ENCODE measurements at places on chromosomes 11 and 22.

GRCh38 chr11:19525276-19525675, 187.4 kb upstream of the NAV2 start:
- no peak for DNase-seq

DNA sequence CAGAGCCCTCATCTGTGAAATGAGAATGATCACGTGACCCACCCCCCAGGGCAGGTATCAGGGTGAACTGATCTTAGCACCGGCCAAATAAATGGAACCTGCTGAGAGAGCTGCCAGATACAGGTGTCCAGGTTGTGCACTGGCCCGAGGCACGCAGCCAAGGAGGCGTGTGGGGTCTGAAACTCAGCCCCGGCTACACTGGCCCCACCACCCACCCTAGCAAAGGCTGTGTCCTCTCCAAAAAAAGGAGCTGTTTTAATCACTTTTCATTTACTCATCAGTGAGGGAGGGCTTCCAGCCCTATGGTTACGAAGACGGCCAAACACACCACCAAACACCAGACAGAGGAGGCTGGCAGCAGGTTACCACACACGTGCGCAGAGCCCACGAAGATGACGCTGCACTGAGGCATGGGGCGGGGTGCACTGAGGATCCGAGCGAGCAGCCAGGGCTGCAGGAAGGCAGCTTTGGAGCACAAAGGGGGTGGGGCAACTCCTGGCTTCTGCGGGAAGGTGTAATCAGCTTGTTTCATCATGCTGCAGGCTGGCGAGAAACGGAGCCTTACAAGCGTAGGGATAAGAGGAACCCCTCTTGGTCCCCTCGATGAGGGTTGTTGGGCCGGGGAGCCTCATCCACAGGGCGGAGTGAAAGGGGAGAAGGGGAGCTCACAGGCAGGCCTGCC, 19.5 kb upstream of the SLC22A12 start:
- DNase-seq, result no peak

DNA sequence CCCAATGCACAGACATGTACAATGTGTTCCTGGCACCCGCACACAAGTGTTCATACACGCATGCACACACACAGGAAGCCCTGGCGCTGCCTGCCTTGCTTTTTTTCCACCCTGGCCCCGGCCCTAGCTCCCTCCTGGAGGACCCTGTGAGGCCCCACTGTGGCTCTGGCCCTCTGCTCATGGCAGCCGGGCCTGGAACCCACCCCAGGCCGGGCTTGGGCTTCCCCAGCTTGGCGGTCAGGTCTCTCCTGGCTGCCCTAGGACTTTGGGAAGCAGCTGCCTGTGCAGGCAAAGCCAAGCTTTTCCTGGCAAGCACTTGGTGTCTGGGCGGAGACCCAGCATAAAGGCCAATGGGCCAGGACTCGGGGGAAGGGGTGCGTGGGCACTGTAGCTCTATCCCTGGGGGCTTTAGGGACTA, 30.5 kb downstream of the CD82 start:
- DNase-seq, result no peak

GRCh38 chr11:77752516-77752915, 68.0 kb downstream of the RSF1 start:
- DNase-seq, result no peak

DNA sequence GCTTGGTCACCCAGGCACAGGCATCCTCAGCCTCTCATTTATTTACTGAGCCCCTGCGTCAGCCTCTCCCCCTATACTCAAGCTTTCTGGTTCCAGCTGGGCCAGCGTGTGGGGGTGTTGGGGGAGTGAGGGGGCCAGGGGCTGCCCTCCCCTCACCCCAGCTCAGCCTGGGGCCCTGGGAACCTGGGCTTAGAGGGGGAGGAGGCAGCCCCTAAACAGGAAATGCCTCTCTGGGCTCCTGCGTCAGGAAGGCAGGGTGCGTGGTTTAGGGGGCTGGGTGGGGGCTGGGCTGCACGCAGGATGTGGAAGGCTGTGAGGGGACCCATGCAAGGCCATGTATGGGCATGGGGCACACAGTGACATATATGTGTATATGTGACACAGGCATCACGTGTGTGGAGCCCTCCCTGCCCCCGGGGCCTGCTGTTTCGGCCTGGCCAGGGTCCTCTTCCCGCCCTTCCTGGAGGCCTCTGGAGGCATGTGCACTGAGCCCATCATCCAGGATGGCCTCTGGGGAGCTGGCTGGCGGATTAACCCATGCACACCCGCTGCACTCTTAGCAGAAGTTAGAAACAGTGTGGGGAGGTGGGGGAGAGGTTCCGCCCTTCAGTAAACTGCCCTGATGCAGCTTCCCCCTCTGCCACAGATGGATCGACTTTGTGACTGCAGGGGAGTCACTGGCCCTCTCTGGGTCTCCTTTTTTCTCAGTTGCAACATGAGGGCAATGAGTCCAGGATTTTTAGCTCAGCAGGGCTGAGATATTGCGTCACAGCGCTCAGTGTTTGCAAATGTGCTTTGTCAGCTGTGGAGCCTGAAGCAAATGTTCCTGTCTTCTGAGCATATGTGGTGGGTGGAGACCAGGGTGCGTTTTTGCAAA, 1.1 kb upstream of the CD248 start:
- DNase-seq, result no peak

- DNase-seq, result no peak
These were observed 45.5 kb downstream of the ALX4 start for GRCh38 chr11:44264438-44264749.

DNA sequence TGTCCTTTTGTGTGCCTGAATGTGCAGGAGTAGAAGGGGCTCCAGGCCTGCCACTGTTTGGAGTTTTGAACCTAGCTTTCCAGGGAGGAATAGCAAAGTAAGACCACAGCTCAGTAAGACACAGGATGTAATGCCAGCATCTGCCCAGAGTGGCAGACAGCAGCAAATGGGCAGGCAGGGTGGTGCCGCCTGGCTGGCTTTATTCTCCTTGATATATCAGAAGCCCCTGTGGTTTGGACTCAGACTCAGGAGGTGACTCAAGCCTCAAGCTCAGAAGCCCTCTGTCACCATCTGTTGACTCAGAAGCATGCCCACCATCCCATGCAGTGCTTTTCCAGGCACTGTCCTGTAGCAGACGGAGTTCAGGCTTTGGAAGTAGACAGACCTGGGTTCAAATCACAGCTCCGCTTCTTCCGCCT, 72.7 kb upstream of the TTC12 start:
- DNase-seq, result no peak

DNA sequence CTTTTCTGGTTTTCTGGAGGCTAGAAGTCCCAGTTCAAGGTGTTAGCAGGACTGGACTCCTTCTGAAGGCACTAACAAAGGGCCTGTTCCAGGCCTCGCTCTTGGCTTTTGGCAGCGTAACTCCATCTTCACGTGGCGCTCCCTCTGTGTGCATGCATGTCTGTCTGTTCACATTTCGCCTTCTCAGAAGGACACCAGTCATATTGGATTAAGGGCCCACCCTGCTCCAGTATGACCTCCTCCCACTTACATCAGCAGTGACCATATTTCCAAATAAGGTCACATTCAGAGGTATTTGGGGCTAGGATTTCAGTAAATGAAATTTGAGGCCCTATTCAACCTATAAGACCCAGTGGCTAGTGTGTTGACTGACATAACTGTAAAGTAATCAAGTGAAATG, 20.0 kb downstream of the APLP2 start:
- peak; percentile 35 for DNase-seq

DNA sequence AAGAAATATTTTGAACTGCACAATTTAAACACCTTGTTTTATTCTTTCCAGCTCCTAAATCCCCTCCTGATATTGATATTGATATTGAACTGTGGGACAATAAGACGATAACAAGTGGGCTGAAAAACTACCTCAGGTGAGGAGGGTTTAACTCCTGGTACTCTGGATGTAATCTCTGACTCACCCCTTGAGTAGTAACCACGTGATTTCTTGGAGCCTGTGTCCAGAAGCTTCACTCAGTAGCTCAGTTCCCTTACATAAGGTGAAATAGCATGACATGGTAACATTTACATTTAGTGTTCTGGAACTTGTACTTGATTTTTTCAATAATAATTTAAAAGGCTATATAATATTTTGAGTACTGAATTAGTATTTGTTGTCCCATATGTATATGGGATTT, 168.0 kb downstream of the PGR start:
- no peak for DNase-seq

DNA sequence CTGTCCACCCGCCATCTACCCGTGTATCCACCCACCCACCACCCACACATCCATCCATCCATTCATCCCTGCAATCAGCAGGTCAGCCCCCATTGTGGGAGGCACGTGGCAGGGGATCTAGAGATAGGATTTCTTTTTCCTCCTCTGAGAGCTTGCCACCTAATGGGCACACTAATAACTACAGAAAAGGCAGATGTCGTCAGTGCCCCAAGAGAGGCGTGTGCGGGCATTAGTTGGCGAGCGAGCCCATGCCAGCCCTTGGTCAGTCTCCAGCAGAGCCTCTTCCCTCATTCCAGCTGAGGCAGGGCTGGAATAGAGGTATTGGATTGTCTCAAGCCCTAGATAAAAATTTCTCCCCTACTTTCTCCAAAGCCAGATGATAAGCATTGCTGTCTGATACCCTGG, 9.7 kb downstream of the USP2 start:
- DNase-seq, result no peak

DNA sequence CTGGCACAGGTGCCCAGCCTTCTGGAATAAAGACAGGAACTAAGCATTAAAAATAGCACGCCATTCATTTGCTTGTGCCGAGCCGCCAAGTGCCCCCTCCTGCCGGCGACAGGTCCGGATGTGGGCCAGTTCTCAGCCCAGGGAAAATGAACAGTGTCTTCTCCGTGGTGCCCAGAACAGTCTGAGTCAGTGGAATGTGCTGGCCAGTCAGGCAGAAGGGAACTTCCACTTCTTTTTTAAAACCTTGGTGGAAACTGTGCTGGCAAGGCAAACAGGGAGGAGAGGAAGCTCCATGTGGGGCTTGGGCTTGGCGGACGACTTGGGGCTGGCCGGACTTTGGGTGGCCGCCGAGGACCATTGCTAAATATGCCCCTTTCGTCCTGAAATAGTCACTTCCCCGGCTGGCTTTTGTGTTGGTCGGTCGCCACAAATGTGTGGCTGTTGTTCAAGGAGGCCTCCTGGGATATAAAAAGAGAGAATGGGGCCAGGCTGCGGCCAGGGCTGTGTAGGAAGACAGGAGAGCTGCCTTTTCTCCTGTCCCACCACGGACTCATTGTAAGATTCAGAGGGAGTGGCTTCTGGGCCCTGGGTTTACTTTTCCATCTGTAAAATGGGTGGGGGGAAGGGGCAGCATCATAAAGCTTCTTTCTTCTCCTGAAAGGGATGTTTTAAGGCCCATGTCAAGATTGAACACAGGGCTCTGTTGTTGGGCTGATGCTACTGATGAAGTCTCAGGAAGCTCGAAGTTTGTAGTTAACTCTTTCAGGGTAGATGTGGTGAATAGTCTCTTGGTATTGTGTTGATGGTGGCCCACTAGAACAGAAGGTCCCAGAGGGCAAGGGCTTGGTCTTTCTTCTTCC, 101.0 kb downstream of the PTPRJ start:
- DNase-seq, result no peak

DNA sequence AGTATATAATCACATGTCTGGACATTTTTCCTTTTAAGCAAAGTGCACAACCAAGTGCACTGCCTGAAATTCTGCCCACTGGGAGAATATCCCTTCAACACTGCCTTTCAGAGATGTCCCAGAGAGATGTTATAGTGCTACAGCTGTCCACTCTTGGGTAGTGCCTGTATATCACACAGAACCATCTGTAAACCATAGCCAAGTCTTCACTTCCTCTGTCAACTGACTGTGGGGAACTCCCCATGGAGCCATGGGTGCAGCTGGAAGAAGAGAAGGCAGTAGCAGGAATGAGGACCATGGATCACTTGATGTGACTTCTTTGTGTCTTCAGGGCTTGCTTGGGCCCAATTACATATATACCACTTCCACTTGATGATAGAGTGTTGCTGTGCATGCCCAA, 44.6 kb upstream of the LIN7C start:
- no peak for DNase-seq

DNA sequence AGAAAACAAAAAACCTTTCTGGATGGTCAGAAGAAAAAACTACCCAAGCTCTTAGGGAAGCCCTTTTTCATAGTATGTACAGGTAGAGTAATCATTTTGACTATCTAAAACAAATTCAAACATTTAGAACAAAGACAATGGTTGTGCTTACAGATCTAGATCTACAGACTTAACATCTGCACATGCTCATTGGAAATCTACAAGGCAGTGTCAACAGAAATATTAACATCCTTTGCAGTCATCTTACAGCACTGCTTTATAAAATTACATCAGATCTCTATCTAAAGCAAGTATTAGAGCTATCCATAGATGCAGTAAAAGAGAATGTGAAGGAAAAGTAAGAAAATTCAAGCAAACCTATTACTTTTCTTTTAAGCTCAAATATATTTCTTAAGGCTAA, 110.3 kb downstream of the CADM1 start:
- DNase-seq, result no peak

GRCh38 chr11:102705626-102706025, at the start of gene MMP27:
MMP27 (minus strand) TSS chr11:102705769; CDS start chr11:102705714, 55 bp downstream.
- DNase-seq, result no peak

- no peak for DNase-seq
These were observed 739.8 kb downstream of the OPCML start for GRCh38 chr11:132792341-132793140.

GRCh38 chr11:125227151-125227550, 62.6 kb downstream of the PKNOX2 start:
- DNase-seq, result no peak

- no peak for DNase-seq
These were observed 50.5 kb upstream of the LRRC55 start for GRCh38 chr11:57131080-57131790.

GRCh38 chr11:816433-816779, 2.3 kb upstream of the PNPLA2 start:
- no peak for DNase-seq

- DNase-seq, result no peak
These were observed 38.6 kb upstream of the CELSR1 start for GRCh38 chr22:46575911-46576555.

- no peak for DNase-seq
These were observed 89.3 kb downstream of the RDX start for GRCh38 chr11:110207123-110207522.

DNA sequence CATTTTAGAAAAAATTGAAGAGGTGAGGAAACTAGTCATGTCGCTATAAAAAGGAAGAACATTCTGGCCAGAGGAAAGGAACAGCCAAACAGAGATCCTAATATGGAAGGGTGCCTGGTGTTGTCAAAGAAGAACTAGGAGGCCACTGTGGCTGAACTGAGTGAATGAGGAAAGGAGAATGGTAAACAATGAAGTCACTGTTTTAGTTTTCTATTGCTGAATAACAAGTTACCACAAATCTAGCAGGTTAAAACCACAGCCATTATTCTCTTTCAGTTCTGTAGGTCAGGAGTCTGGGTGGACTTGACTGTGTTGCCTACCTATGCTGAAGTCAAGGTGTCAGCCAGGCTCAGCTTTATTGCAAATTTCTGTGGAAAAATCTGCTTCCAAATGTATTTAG, 549.3 kb upstream of the CCDC90B start:
- DNase-seq, result no peak

GRCh38 chr11:130839981-130840666, 76.2 kb downstream of the SNX19 start:
- DNase-seq, result no peak

DNA sequence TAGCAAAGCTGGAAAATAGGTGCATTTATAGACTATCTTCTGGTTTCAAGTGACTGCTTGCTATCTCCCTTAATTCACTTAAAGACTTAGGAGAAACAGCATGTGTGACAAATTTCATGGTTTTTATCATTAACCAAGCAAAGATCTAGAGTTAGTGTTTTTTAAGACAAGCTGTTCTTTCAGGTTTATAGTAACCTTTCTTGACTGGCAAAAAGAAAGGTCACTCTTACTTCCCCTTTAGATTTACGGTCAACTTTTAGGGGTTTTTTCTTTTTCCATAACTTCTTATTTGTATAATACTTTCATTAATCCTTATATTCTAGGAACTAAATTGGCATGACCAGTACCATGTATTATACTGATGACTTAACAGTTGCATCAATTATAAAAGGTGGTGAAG, 46.6 kb downstream of the KDM2A start:
- no peak for DNase-seq

Data from hematopoietic multipotent progenitor cell treated with erythropoietin and hydrocortisone succinate and interleukin-3 and kit ligand, for 17 days (in vitro differentiated cells).